ENCODE measurements at places on chromosomes 2 and 18. TPM values are rescaled to one million over a fixed set of nuclear protein-coding genes. Genes with fewer than 3 reads are reported as not detected.

The BBS5 gene
- total RNA-seq, result 0.35 TPM

The C2orf81 gene
- 4.6 TPM for total RNA-seq

The DSG3 gene
- total RNA-seq, result not detected

The PDCL3 gene
- total RNA-seq, result 28.1 TPM

The APOB gene
- total RNA-seq, result 0.62 TPM

The CGREF1 gene
- total RNA-seq, result 4.1 TPM

The CDH19 gene
- not detected for total RNA-seq

The CNOT9 gene
- total RNA-seq, result 132 TPM

The NETO1 gene
- 20.7 TPM for total RNA-seq

The MOCOS gene
- total RNA-seq, result 7.2 TPM

The COBLL1 gene
- total RNA-seq, result 7.4 TPM

The DPY30 gene
- total RNA-seq, result 176 TPM

The CENPA gene
- 13.0 TPM for total RNA-seq

The ABCG8 gene
- 0.31 TPM for total RNA-seq

The C2orf69 gene
- total RNA-seq, result 39.2 TPM

The IL36A gene
- total RNA-seq, result not detected

The CDH2 gene
- total RNA-seq, result 36.9 TPM

The CRYBA2 gene
- total RNA-seq, result not detected

The LYPD6 gene
- 10.9 TPM for total RNA-seq

The ATOH8 gene
- 0.62 TPM for total RNA-seq

The MAP3K19 gene
- total RNA-seq, result not detected

The MROH2A gene
- not detected for total RNA-seq

The TMEM178A gene
- 17.4 TPM for total RNA-seq

The RAX gene
- 0.03 TPM for total RNA-seq

The OST4 gene
- total RNA-seq, result 155 TPM

The TMEM247 gene
- not detected for total RNA-seq

The HRH4 gene
- 0.17 TPM for total RNA-seq

The VSNL1 gene
- total RNA-seq, result 102 TPM

The CNRIP1 gene
- total RNA-seq, result 6.9 TPM

The MAP4K3 gene
- 80.9 TPM for total RNA-seq

The PID1 gene
- 4.0 TPM for total RNA-seq
